Naive thymus-derived CD4-positive, alpha-beta T cell (primary cell): ENCODE measurements at places on chromosomes 7 and 10. TPM values are rescaled to one million over a fixed set of nuclear protein-coding genes. Genes with fewer than 3 reads are reported as not detected.

Gene TNS3
- not detected for polyA plus RNA-seq

Gene MKX
- polyA plus RNA-seq, result not detected

GRCh38 chr7:137040745-137041144 is 172.3 kb downstream of the CHRM2 start:
- H3K4me3 ChIP-seq, result no peak overlapping the region
- DNase-seq, result no peak
- no peaks in the 10 kb centered on the region for H3K36me3 ChIP-seq
- no peaks in the 10 kb centered on the region for H3K27me3 ChIP-seq
- no peaks in the 10 kb centered on the region for H3K4me1 ChIP-seq

DNA sequence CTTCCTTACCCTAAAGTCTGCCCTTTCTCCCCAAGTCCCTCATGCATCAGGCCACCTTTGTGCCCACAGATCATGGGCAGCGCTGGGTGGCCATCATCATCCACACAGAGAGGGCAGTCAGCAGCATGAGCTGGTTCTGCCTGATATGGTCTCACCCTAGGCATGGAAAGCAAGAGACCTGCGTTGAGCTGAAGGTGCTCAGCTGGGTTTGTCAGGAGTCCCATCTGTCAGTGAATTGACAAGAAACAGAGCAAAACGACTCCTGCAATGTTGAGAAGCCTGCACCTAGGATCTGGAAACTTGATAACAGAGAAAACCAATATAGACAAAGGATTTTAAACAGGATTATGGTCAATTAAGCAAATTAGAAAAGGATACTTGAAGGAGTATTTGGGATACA is 242.7 kb upstream of the PRSS1 start:
- DNase-seq, result no peak
- H3K27ac ChIP-seq, result no peak overlapping the region
- H3K36me3 ChIP-seq, result no peaks in the 10 kb centered on the region

- H3K4me1 ChIP-seq, result no peaks in the 10 kb centered on the region
- no peak overlapping the region for H3K4me3 ChIP-seq
- no peaks in the 10 kb centered on the region for H3K27me3 ChIP-seq
- no peak for DNase-seq
- H3K27ac ChIP-seq, result no peak overlapping the region
- H3K36me3 ChIP-seq, result no peaks in the 10 kb centered on the region
These were observed 3.1 kb downstream of the SOSTDC1 start for GRCh38 chr7:16462431-16462889.

DNA sequence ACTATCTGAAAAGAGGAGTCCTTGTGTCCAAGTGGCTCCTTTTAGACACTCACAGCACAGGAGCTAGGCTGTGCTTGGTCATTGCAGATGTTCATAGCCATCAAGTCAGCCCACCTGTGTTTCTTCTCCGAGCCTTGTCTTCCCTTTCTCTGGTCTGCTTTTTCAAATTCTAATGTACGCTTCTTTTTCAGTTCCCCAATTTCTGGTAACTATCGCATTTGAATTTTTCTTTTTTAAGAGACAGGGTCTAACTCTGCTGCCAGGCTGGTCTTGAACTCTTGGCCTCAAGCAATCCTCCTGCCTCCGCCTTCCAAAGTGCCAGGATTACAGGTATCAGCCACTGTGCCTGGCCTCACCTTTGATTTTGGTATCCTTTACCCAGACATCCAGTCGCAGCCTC is 18.9 kb downstream of the APBB1IP start:
- no peak overlapping the region for H3K27ac ChIP-seq
- H3K4me1 ChIP-seq, result peaks cover 49% of the 10 kb centered on the region
- no peaks in the 10 kb centered on the region for H3K27me3 ChIP-seq

- DNase-seq, result no peak
- H3K4me3 ChIP-seq, result no peak overlapping the region
- no peaks in the 10 kb centered on the region for H3K36me3 ChIP-seq
- H3K27ac ChIP-seq, result peak overlapping the region; percentile 37
These were observed 218.3 kb downstream of the FAM107B start for GRCh38 chr10:14556285-14556956.
